ENCODE measurements at places on chromosomes 2 and 18.

DNA sequence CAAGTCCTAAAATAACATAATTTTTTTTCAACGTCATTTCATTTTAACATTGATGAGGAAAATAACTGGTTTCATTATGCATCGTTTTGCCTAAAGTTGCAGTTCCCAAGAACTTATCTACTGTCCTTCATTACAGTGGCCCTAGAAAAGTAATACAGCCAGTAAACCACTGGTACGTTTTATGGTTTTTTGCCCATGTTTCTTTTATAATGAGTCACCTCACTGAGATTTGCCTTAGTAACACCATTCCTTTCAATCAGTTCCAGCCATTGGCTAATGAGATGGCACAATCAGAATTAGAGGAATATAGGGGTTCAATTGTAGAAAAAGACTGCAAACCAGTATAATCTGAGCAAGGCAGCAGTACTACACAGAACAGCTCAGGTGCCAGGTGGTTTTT is 422.6 kb upstream of the LYPD1 start:
- DNase-seq = no peak
- H3K4me3 ChIP-seq = no peak overlapping the region
- no peaks in the 10 kb centered on the region for H3K27me3 ChIP-seq
- no peak overlapping the region for H3K27ac ChIP-seq
- no peaks in the 10 kb centered on the region for H3K36me3 ChIP-seq

- no peak overlapping the region for H3K27ac ChIP-seq
- H3K36me3 ChIP-seq = no peaks in the 10 kb centered on the region
- H3K4me1 ChIP-seq = no peaks in the 10 kb centered on the region
- no peak overlapping the region for H3K4me3 ChIP-seq
Measured at GRCh38 chr2:59654710-59655109, 898.7 kb downstream of the BCL11A start.

- DNase-seq = no peak
- peaks cover 12% of the 10 kb centered on the region for H3K4me1 ChIP-seq
- H3K27ac ChIP-seq = peak overlapping the region; percentile 15
- H3K4me3 ChIP-seq = no peak overlapping the region
- H3K36me3 ChIP-seq = no peaks in the 10 kb centered on the region
- no peaks in the 10 kb centered on the region for H3K27me3 ChIP-seq
Measured at GRCh38 chr2:160956243-160956802, 203.9 kb upstream of the TANK start.

- no peaks in the 10 kb centered on the region for H3K27me3 ChIP-seq
- H3K36me3 ChIP-seq = no peaks in the 10 kb centered on the region
- H3K4me3 ChIP-seq = no peak overlapping the region
- no peak overlapping the region for H3K27ac ChIP-seq
Measured at GRCh38 chr2:328761-329160, 40.9 kb upstream of the ALKAL2 start.

DNA sequence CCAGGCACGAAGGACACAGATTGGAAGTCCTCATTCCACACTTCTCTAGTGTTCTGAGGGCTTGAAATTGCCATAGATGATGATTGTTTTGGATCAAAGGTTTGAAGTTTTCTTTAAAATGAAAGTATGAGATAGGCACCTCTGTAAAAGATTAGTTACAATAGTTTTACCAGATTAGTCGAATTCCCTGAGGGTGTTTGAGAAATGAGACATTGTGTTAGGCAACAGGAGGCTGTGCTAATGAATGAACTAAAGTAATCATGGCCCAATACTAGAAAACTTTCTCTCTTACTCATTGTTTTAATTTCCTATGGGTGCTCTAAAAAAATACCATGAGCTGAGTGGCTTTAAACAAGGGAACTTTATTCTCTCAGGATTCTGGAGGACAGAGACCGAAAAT is 421.7 kb downstream of the RNF144A start:
- no peak overlapping the region for H3K27ac ChIP-seq
- H3K4me1 ChIP-seq = no peaks in the 10 kb centered on the region
- no peak for DNase-seq
- no peaks in the 10 kb centered on the region for H3K27me3 ChIP-seq
- H3K4me3 ChIP-seq = no peak overlapping the region

DNA sequence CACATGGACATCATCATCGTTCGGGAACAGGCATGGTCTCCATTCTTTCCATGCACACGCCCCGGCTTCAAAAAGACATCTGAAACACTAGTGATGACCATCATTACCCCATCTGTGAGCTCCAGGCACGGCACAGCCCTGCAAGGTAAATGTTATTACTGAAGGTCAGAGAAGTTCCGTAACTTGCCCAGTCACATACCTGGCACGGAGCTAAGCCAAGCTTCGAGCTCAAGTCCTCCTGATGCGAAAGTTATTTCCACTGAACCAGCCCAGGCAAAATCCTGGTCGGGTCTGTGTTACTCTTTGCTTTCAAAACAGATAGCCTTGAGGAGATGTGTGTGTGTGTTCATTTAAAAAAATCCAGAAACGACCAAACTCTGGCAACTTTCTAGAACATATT is 22.8 kb downstream of the FHL2 start:
- H3K4me1 ChIP-seq = peaks cover 88% of the 10 kb centered on the region
- H3K27me3 ChIP-seq = no peaks in the 10 kb centered on the region
- H3K36me3 ChIP-seq = no peaks in the 10 kb centered on the region
- peak; percentile 64 for DNase-seq
